ENCODE measurements at places on chromosomes 12 and 14.

- no peak for DNase-seq
These were observed 5.7 kb downstream of the SVOP start for GRCh38 chr12:109014984-109015765.

- DNase-seq, result no peak
These were observed 60.9 kb upstream of the NID2 start for GRCh38 chr14:52129721-52130120.

- DNase-seq, result no peak
These were observed 134.8 kb upstream of the ARHGAP5 start for GRCh38 chr14:31942166-31942841.

GRCh38 chr12:123401753-123402683 lies 18.1 kb downstream of the KMT5A start:
- DNase-seq, result no peak

- DNase-seq, result no peak
These were observed 199.6 kb upstream of the TMEM260 start for GRCh38 chr14:56379956-56380355.

- no peak for DNase-seq
These were observed 128.0 kb downstream of the STXBP6 start for GRCh38 chr14:24921903-24922302.

DNA sequence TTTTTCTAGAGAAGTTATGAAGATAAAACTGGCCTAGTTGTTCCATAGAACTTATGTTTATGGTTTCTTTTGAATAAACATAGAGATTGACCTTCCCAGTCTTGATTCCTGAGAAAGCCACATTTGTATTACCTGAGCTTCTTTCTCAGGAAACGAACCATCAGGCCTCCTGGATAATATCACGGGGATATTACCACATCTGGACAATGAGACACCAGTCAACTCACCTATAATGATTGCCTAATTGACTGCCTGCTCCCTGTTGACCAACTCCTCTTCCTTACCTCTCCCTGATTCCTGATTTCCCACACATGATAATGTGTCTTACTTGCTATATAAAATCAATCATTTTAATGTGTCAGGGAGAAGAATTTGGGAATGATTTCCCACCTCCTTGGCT lies 822.7 kb downstream of the LRFN5 start:
- no peak for DNase-seq

DNA sequence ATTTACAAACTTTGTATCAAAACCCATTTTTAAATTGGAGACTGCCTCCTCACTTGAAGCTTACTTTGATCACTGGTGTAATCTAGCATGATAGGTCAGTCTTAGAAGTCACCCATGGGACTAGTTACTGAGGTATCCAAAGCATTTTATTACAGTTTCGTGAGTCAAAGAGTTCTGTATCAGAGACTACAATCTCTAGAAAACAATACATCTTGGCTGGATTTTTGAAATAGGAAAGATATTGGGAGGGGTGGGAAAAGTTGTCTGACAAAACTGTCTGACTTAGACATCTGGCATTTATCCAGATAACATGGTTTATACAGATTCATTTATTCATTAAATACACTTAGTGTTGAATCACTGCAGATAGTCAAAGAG lies 173.5 kb upstream of the PDZRN4 start:
- no peak for DNase-seq

DNA sequence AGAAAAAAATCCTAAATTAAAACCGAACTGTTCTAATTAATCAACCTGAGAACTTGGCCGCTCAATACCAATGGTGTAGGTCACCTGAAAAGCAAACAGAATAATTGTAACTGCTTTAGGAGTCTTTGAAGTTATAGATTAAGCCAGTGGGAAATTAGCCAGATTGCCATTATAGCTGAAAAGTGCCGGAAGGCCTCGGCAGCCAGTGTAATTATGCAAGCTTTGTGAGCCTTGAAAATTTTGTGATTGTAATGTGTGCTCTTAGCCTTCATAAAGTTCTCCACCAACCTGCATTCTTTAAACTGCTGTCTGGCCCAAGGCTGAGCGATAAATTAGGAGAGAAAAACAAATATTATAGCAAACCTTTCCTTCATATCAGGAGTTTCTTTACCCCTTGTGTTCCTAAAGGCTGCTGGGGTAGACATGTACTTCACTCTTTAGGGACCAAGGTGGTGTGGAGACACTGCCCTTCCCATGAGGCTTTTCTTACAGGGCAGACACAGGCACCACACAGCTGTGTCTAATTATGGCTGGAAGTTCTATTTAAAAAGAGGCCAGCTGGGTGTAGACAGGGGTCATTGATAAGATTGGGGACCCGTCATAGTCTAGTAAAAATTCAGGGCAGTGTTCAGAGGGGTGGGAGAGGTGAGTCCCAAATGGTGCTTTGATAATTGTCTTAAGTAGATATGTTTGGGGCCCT lies 991.2 kb downstream of the FLRT2 start:
- no peak for DNase-seq

GRCh38 chr12:22312336-22312735 lies 22.2 kb downstream of the ST8SIA1 start:
- no peak for DNase-seq

DNA sequence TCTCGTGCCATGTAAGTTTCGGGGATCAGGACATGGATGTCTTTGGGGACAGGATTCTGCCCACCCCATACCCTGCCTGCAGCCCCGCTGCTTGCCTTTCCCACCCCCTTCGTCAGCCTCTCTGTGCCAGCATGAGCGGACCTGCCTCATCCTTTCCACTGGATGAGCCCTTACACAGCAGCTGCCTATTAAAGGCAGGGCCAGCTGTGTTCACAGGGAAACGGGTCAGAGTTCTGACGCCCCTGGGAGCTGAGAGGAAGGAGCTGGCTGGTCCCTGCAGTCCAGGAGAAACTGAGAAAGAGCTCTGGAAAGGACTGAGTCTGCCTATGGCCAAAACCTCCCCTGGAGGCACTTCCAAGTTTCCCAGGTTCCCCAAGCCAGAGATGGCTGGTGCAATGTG lies 83.5 kb upstream of the NCOR2 start:
- DNase-seq, result no peak

GRCh38 chr12:102958073-102958829 lies 777 bp downstream of the ASCL1 start:
- DNase-seq, result no peak

DNA sequence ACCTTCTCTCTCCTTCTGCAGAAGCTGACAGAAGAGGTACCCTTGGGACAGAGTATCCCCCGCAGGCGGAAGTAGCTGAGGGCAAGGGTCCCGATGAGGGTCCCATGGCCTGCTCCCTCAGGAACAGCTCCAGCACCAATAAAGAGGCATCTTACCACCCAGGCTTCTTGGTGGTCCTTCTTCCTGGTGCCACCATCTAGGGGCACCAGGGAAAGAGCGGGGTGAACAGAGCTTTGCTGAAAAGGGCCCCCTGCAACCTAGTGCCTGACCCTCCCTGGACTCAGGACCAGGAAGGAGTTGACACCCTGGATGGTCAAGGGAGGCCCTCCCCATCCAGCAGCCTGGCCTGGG lies 591 bp upstream of the IRF9 start:
- no peak for DNase-seq

- DNase-seq, result no peak
These were observed 10.5 kb downstream of the LARP4 start for GRCh38 chr12:50411051-50411660.

DNA sequence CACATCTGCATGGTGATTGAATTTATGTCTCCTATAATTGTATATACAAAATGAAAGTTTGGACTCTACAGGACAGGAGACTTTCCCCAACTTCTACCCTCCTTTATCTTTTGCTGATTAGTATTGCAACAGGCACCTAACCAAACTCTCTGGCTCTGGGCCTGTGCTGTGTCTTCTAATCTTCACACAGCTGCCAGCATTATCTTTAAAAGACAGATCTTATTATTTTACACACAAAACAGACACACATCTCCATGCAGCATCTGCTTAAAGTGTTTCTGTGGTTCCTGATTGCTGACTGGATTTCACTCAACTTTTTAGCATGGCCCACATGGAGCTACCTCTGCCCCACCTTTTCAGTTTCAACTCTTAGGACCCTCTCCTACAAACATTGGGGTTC lies 154.9 kb upstream of the PELI2 start:
- no peak for DNase-seq

DNA sequence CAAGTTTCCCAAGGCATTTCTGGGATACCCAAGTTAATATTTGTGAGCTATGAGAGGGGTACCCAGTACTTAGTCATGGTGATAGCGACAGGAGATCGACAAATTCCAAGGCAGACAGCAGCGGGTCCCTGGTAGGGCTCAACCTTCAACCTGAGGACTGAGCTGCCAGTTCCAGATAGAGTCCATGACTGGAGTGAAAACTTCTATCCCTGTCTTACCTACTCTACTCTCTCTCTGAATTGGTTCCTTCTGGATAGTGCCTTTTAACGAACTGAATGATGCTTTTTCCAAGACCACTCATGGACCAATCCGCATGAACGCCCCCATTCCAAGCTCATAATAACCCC lies 76.9 kb upstream of the ALG10 start:
- DNase-seq, result no peak

DNA sequence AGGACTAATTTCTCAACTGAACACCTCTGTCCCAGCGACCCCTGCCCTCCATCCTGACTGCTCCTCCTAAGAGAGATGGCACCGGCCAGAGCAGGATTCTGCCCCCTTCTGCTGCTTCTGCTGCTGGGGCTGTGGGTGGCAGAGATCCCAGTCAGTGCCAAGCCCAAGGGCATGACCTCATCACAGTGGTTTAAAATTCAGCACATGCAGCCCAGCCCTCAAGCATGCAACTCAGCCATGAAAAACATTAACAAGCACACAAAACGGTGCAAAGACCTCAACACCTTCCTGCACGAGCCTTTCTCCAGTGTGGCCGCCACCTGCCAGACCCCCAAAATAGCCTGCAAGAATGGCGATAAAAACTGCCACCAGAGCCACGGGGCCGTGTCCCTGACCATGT lies 756 bp downstream of the RNASE7 start:
- no peak for DNase-seq

- DNase-seq, result no peak
These were observed 1.7 kb downstream of the M6PR start for GRCh38 chr12:8947737-8948136.

- peak; percentile 77 for DNase-seq
These were observed 25.3 kb upstream of the SPTLC2 start for GRCh38 chr14:77641534-77642341.

DNA sequence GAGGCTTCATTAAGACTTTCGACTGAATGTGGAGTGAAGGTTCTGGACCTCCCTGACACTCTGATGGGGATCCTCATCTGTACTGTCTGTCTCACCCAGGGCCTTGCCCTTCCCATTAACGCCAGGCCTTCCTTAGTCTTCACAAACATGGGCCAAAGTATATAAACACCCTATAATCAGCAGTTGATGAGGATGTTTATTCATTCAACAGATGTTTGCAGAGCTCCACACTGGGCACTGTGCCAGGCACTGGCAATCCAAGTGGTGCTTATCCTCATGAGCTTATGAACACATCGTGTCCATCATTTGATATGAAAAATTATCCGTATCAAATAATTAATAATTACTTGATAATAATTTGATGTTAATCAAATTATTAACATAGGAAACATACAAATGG lies 454.4 kb downstream of the FUT8 start:
- no peak for DNase-seq

DNA sequence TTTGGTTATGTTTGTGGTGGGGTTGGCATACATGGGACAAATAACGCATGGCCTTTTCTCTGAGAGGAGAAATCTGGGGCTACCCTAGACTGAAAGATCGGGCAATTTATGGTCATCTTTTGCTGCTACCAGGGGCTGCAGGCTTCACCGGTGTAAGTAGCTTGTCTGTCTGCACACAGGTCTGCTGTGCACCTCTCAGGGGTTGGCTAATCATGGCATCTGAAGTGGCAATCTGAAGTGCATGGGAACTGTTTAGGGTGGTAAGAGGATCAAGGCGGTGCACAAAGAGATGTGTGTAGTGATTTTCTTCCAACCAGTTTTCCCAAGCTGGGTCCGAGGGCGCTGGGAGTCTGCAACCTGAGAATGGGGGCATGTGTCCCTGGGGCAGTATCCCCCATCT lies 141.3 kb downstream of the EMP1 start:
- no peak for DNase-seq

- DNase-seq, result no peak
These were observed 5.9 kb downstream of the ATG2B start for GRCh38 chr14:96357216-96357615.

DNA sequence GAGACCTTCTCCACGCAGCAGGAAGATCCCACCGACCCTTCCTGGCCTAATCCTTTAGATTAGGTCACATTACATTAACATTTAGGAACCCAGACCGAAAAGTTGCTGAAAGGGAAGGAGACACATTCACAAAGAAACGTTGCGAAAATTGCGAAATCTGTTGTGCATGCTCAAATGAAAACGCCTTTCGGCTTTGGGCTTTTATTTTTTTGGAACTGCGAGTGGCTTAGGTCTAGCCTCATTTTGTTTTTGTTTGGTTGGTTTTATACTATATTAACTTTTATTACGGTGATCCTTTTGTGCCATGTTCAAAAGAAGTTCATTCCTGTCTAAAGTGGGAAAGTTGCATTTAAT lies 1.5 kb downstream of the MYF6 start:
- DNase-seq, result no peak

DNA sequence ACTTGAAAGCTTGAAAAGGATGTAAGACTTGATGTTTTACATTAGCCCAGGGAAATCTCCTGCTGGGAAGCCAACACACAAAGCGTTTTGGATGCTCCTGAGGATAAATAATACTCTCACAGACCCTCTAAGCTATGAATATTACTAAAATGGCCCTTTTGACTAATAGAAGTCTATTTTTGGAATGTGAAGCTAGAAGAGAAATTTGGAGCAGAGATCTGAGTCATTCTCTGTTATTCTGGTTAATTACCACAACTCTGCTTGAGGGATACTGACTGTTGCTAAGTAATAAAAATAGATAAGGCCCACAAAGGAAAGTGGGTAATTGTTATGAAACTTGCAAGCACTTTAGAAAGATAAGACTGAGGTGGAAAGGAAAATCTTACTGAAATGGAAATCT lies 346.2 kb upstream of the STXBP6 start:
- no peak for DNase-seq

- DNase-seq, result peak; percentile 34
These were observed 165.4 kb upstream of the PLEKHG7 start for GRCh38 chr12:92537290-92537960.

DNA sequence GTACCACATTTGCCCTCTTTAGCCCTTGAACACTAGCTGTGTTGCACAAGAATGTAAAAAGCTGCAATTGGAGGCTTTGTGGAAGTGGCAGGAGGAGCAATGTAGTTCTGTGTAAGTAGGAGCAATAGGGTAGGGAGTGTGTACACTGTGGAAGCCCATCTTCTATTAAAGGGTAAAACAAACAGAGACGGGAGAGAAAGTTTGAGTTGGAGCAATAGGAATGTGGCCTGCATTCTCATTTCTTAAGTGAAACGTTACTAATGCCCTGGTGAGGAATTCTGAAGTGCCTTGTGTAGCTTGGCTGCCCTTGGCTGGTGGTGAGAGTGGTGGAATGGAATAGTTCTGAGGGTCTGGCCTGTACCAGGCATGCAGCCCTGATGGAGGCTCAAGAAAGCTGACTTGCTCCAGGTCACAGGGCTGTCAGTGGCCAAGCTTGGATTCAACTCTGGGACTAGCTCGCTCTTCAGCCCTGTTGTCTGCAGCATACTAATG lies 38.8 kb upstream of the ATP23 start:
- DNase-seq, result no peak

GRCh38 chr12:77882709-77883108 lies 52.0 kb downstream of the NAV3 start:
- no peak for DNase-seq

Data from T-helper 1 cell (primary cell).